Testis (tissue), 5 donors: ENCODE measurements at places on chromosomes 12 and 14.
A peak's percentile ranks its signal among the peaks of the same experiment; 100 is the strongest.

GRCh38 chr12:126487431-126487980 is 1422.3 kb downstream of the AACS start:
- DNase-seq, result no peak

DNA sequence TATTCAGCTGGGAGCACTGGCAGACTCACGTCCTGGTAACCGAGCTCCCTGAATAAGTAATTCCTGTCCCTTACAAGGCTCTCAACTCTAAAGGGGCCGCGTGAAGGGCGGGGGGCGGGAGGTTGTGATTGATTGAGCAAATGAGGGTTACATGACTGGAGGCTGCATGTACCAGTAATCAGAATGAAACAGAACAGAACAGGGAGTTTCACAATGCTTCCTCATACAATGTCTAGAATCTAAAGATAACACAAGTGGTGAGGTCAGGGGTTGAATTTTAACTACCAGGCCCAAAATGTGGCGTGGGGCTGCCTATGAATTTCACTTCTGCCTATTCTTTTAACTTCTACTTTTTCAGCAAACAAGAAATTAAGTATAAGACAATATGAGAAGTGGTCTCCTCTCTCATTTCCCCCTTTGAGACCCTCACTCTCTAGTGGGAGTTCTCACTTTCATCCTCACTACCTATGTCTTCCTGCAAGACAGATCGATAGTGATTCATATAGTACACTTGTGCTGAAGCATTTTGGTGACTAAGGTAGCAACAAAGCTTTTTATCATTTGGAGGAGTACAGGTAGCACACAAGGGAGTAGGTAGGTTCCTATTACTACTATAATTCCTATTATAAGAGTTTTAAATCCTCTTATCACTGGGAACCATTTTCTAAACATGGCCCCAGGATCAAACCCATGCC is 239.8 kb downstream of the KTN1 start:
- DNase-seq, result no peak

- DNase-seq, result peak; percentile 21
These were observed 2.7 kb downstream of the TTC6 start for GRCh38 chr14:37597914-37598746.

GRCh38 chr14:30242744-30243143 is 315.1 kb upstream of the PRKD1 start:
- DNase-seq, result no peak

- DNase-seq, result no peak
These were observed 218.1 kb downstream of the RMST start for GRCh38 chr12:97680751-97681150.

- DNase-seq, result no peak
These were observed 113.9 kb upstream of the USP15 start for GRCh38 chr12:62146318-62146717.

GRCh38 chr12:115709540-115710011 is 567.9 kb downstream of the MED13L start:
- peak; percentile 72 for DNase-seq

DNA sequence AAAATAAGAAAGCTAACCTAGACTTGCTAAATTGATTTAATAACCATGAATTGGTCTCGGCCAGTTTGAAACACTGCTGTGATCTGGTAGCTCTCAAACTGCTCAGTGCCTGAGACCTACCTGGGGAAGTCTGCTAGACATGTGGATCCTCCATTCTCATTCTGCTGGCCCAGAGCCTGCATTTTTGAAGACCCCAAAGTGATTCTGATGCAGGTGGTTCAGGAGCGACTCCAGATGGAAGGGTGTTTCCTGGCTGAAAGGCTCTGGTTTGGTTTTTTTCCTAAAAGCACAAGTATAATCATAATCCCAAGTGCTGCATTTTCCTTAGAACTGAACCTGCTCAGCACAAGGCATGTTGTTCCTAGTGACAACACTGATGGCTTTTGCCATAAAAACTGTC is 159.5 kb downstream of the ZNF664 start:
- DNase-seq, result no peak
